ENCODE measurements at places on chromosomes 16 and 17.
A peak's percentile ranks its signal among the peaks of the same experiment; 100 is the strongest.

GRCh38 chr17:61196302-61196704 lies 203.3 kb upstream of the TBX2 start:
- DNase-seq: no peak

- no peak for DNase-seq
These were observed 29.0 kb upstream of the CLEC3A start for GRCh38 chr16:77993111-77993985.

DNA sequence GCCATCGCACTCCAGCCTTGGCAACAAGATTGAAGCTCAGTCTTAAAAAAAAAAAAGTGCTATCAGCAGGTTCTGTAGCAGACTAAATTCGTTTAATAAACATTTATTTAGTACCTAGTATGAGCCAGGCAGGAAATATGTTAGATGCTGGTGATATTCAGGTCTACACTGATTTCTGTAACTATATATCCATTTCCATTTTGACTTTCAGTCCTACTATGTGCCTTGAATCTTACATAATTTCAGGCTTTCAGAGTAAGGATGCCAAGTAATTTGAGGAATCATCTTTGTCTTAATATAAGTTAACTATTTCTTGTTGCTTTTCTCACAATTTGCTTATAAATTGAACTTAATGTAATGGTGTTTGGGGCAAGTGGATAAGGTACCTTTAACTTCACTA lies 46.2 kb downstream of the CDK12 start:
- no peak for DNase-seq

DNA sequence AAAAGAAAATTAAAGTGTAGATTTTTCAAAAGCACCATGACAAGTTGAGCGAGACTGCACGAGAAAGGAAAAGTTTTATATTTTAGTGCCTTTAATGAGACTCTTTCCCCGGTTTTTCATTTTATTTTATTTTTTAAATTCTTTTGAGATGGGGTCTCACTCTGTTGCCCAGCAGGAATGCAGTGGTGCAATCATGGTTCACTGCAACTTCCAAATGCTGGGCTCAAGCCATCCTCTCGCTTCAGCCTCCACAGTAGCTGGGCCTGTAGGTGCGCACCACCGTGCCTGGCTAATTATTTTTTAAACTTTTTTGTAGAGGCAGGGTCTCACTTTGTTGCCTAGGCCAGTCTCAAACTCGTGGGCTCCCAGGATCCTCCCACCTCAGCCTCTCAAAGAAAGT lies 5.7 kb upstream of the ATP2A3 start:
- no peak for DNase-seq

DNA sequence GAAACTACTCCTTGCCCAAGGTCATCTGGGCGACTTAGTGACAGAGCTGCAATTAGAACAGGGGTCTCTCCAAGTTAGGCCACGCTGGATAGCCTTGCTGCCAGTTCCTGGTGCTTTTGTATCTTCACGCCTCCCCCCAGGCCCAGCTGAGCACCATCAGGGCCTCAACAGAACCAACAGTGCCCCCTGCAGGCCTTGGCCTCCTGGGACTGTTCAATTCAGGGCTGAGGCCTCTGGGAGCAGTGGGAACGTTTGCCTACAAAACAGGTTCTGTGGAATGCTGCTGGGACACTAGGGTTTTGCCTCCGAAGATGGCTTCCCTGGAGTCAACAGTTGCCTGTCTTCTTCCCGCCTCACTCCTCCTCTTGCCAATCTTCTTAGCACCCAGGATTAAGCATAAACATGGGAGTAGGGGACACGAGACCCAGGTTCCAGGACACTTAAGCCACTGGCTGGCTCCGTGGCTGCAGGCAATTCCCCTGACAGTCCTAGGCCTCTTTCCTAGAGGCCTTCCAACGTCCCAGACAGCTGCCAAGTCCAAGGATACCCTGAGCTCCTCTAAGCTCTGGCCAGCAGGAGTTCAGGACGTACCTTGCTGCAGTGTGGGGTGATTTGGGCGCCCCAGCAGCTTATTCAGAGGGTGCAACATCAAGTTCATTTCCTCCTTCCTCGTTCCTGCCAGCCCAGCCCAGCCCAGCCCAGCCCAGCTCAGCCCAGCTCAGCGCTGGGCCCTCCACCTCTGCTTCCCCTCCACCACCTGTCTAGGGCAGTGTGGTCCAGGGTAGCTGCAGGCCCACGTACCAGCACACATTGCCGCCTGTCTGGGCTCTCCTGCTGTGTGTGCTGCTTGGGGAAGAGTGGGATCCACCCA lies 246.6 kb upstream of the RPL38 start:
- peak; percentile 17 for DNase-seq

DNA sequence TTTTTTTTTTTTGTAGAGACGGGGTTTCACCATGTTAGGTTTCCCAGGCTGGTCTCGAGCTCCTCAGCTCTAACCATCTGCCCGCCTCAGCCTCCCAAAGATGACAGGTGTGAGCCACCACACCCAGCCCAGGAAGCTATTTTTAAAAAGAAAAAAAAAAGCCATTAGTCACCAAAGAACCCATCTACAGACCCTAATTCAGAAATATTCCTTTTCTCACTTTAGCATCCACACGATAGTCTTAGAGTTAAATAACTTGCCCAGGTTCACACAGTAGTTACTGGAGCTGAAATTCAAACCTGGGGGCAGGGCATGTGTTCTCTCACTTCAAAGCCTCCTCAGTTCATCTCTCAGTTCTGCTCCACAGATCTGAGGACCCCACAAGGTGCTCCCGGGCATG lies 70.3 kb upstream of the NOL11 start:
- no peak for DNase-seq

GRCh38 chr17:77592106-77592865 lies 366.2 kb upstream of the TNRC6C start:
- DNase-seq: no peak

GRCh38 chr17:21495281-21495680 lies 119.1 kb downstream of the KCNJ12 start:
- no peak for DNase-seq

DNA sequence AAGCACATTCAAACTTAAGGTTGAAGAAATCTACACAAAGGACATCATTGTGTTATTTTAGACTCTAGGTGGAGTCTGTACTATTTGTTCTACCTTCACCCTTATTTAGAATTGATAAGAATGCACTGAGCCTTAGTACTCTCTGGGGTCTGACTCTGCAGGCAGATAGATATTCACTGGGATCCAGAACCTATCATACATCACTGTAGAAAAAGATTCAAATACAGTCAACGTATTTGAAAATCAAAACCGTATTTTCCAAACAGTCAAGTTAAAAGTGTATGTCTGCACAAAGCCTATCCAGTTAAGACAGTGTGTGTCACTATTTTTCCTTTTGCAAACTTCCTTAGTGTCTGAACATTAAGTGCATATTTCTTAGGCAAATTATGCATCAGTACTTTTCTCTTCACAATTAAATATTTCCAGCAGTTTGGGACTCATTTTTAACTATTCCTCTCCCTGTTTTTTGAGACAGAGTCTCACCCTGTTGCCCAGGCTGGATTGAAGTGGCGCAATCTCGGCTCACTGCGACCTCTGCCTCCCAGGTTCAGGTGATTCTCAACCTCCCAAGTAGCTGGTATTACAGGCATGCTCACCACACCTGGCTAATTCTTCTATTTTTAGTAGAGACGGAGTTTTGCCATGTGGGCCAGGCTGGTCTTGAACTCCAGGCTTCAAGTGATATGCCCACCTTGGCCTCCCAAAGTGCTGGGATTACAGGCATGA lies 22.3 kb downstream of the MOSMO start:
- no peak for DNase-seq

DNA sequence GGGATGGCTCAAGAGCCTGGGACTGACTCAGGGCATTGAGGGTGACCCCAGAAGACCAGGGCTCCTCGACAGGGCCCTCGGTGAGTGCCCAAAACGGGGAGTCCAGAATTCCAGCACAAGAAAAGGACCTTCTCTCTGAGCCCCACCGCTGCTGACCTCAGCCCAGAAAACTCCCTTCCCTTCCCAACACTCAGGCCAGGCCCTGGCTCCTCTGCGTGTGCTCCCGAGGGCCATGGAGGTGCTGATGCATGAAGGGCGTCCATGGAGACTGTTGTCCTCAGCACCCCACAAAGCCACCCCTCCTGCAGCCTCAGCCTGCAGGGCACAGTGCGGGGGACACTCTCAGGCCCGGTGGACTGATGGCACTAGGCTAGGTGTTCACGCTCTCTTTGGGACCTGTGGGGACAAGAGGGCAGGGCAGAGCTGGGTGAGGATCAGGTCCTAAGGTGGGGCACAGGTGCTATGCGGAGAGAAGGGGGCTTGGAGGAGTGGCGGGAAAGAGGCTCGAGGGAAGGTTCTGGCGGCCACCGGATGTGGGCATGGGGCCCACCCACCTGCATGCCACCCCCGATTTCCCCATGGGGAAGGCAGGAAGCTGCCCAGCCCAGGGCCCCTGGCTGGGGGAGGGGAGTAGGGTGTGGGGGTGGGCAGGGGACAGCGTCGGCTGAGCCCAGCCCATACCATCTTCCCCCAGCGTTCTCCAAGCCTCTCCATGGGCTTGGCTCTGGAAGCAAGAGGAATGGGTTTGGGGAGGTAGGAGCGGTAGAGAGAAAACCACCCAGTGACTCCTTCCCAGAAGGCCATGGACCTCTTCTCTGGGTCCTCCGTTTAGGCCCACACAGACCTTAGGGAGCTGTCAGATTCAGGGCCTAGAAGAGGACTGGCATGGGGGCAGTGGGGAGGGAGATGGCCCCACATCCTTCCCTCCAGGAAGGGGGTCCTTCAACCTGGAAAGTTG lies 4.5 kb upstream of the TSPOAP1 start:
- DNase-seq: peak; percentile 56

DNA sequence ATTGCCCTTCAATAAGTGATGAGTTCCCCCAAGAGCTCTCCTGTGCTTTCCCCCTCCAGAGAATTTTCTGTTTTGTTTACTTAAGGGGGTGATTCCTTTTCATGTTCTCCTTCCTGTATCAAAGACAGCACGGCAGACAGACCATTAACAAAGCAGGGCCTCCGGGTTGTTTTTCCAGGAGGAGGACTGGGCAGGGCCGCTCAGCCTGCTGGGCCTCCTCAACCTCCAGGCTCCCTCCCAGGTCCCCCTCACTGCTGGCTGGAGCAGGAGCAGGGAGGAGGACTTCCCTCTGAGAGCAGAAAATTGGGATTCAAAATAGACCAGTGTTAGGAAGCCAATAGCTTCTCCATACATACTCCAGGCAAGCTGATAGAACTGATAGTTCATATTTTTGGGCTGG lies 20.4 kb downstream of the SDK2 start:
- no peak for DNase-seq

- DNase-seq: no peak
These were observed 6.7 kb upstream of the AXIN1 start for GRCh38 chr16:359067-359763.

DNA sequence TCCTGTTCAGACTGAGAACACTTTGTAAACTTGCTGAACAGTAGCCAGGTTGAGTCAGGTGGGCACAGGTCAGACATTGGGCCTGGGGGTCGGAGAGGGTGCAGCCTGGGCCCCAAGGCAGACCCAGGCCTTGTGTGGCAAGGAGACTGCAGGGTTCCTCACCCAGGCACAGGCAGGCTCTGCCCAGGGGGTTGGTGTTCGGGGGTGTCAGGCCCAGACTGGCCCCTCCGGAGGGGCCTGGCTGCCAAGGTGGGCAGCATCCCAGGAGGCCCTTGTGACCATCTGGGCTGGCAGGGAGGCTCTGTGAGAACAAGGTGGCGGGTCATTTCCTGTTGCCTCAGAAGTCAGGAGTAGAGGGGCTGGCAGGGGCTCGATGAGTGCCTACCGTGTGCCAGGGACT lies 585 bp upstream of the MYO15A start:
- DNase-seq: no peak

GRCh38 chr17:22484826-22485225 lies 792.5 kb downstream of the KCNJ18 start:
- DNase-seq: no peak

GRCh38 chr16:19338335-19338734 lies 52.8 kb downstream of the CLEC19A start:
- no peak for DNase-seq

GRCh38 chr16:24990803-24991202 lies 24.4 kb downstream of the ARHGAP17 start:
- no peak for DNase-seq

DNA sequence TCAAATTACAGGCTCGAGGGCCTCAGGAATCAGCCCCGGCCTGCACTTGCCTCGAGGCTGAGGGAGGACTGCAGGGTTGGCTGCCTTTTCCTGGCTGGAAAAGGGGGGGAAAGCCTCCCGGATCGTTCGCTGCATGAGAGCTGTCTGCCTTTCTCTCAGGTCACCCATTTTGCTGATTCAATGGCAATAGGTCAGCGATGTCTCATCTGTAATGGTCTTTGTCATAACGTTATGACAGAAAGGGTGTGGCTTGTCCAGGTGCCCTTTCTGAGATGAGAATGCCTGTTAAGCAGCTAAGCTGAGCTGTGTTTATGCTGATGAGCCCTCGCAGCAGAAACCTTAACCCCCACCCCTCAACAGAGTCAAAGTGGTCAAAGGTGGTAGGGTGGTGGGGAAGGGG lies 81.8 kb downstream of the AKAP1 start:
- DNase-seq: no peak

DNA sequence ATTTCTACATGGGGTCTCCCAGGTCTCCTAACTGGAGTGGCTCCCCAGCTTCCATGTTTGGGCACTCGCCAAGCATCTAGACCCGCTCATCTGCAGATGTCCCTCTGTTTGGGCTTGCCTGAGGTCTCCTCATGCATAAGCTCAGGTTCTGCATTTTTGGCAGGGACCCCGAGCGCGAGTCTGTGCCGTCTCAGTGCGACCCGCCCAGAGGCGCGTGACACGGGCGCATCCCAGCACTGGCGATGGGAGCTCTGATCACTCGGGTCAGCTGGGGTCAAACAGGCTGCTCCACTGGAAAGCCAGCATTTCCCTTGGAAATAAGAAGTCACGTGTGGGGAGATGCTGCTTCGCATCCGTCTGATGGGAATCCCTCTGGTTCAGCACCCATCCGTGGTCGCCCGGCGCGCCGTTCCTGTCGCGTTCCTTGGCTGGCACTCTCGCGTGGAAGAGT lies 56.9 kb upstream of the FASN start:
- no peak for DNase-seq

- no peak for DNase-seq
These were observed 53.3 kb upstream of the LRRC37A3 start for GRCh38 chr17:64972611-64973010.

- no peak for DNase-seq
These were observed 90.5 kb upstream of the SOX9 start for GRCh38 chr17:72030067-72030899.

GRCh38 chr17:77869665-77870132 lies 88.8 kb upstream of the TNRC6C start:
- DNase-seq: no peak

GRCh38 chr17:64653325-64653984 lies 8.7 kb downstream of the SMURF2 start:
- DNase-seq: no peak

DNA sequence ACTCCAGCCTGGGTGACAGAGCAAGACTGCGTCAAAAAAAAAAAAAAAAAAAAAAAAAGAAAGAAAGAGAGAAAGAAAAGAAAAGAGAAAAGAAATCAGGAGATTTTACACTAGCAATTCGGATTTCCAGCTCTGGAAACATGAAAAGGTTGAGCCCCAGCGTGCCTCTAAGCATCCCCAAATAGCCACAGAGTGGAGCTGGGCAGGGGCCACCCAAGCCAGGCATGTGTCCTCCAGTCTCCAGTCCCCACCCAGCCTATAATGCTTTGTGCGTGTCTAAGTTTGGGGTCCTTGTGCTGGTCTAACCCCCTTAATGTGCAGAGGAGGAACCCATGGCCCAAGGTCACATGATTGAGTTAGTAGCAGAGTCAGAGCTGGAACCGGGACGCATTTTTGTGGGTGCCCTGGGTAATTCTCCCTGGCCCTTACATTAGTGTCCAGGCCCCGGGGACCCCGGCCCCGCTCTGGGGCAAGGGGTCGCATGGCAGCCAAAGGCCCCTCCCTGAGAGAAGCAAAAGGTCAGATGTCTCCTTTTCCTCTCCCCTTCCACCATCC lies 19.9 kb downstream of the ADAM11 start:
- no peak for DNase-seq

Data from activated T-cell treated with anti-CD3 and anti-CD28 coated beads for 4 hours (primary cell).